ENCODE measurements at places on chromosomes 7 and 10.

DNA sequence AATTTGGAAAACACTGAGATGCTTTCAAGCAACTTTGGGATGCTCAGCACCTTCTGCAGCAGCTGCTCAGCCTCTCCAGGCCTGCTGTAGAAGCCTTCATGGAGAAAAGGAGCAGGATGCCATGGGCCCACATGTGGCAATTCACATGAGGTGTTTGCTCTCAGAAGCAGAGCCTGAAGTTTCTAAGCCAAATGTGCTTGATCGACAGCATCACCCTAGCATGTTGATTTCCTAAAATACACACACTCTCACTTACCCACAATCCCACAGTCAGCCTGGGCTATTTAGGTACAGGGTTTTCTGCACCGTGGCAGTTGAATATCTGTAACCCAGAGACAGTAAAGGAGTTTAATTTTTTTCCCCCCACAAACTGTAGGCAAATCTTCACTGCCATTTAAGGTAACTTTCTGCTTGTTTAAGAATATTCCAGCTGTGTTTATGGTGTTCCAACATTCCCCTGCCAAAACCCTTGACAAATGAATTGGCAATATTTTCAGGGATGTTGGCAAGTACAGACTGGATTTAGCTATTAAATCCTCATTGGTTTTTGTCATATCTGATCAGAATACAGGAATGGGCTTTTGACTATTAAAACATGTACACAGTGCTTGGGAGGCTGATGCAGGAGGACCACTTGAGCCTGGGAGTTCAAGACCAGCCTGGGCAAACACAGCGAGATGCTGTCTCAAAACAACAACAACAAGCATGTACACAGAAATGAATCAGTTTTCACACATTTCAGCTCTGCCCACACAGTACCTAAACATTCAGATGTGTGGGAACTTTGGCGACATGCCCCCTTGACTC is 244.2 kb downstream of the CELF2 start:
- no peak for DNase-seq

- DNase-seq, result no peak
Measured at GRCh38 chr10:64112701-64113355, 591.6 kb downstream of the REEP3 start.

- DNase-seq, result no peak
Measured at GRCh38 chr7:154914308-154914995, 88.5 kb downstream of the PAXIP1 start.

DNA sequence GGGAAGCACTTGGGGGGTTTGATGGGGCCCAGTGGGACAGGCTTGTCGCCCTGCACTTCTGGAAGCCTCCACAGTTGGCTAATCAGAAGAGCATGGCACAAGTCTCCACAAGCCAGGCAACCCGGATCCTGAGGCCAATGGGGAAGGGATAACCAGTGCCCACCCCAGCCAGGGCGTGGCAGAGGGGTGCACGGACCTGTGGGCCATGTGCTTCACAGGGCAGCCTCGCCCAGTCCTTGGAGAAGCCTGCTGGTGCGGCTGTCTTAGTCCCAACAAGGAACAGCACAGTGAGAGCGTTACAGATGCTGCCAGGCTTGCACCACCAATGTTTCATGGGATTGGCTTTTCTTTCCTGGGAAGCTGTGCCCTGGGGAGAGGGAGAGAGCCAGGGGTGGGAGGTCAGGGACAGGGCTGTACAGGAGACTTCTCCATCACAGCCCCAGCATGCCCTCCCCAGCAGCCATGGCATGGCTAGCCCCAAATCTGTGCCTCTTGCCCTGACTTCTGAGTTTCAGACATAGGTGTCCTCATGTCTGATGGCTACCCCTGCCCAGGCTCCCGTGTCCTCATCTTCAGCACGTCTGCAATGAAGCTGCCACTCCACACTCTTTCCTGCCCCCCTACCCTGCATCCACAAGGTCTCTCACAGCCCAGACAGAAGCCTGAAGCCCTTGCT is 116.0 kb downstream of the PTPN20 start:
- no peak for DNase-seq

- no peak for DNase-seq
Measured at GRCh38 chr10:130027716-130028464, 63.8 kb upstream of the EBF3 start.

- no peak for DNase-seq
Measured at GRCh38 chr10:34172936-34173533, 642.1 kb downstream of the PARD3 start.

DNA sequence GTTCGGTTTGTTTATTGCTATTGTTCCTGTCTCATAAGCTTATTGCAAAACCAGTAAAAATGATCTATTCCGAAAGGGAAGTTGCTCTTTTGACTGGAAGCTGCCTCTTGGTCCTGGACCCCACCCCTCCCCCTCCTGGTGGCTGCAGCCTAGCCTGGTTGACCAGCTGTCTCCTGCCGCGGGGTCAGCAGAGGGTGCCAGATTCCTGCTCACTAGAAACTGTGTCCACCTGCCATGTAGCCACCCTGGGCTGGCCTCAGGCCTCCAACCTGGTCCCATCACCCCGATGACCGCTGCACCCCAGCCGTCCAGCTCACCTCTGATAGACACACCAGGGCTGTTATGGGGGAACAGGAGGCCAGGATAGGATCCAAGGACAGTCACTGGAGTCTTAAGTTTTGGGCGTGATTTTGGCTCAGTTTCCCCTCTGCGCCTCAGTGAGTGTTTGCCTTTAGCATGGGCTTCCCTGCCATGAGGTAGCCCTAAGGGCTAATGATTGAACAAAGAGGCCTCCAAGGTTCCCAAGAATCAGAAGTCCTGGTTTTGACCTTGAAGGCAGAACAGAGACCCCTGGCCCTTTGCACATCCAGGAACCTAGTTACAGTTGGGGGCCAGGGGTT is 32.9 kb upstream of the SLF2 start:
- DNase-seq, result no peak

GRCh38 chr7:117347480-117347879 is 24.6 kb upstream of the WNT2 start:
- no peak for DNase-seq

- no peak for DNase-seq
Measured at GRCh38 chr10:78948621-78949030, 120.1 kb upstream of the ZMIZ1 start.

GRCh38 chr10:64011912-64012714 is 490.9 kb downstream of the REEP3 start:
- no peak for DNase-seq

GRCh38 chr10:42836771-42837468 is 54.3 kb downstream of the BMS1 start:
- DNase-seq, result no peak

- DNase-seq, result no peak
Measured at GRCh38 chr7:95675016-95675415, 78.7 kb upstream of the PDK4 start.

DNA sequence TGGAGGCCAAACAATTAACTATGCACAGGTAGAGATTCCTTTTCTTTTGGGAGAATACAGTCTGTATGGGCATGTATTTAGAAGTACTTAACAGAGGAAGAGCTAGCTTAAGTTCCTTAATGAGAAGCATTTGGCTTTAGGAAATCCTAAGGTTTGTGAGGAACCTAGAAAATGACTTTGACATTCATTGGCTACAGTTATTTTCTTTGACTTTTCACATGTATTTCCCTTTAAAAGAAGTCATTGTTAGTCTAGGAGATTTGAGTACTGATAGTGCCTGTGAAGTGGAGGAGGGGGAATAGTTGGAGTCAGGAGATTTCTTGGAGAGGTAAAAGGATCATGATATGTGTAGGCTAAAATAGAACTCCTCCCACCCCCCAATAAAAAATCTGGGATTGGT is 3.6 kb downstream of the HELLS start:
- no peak for DNase-seq
